NCI-H1436 (cell line): ENCODE measurements at places on chromosomes 3 and 15.
A peak's percentile ranks its signal among the peaks of the same experiment; 100 is the strongest.

DNA sequence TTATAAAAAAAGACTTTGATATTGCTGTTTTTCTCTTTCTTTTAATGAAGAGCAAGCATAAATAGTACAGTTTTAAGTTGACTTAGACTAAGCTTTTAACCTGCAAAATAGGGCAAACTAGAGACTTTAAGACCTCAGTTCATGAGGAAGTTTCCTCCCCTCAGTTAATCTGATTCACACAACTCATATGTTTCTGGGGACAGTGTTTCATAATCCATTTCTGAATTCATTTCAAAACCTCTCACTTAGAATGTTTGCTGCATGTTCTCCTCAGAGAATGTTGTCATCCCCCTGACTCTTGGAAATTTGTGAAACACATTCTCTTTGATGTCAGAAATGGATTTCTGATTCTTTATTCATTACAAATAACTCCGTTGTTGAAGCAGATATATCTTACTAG, 79.3 kb upstream of the SKOR1 start:
- no peak for DNase-seq

GRCh38 chr3:165518346-165518745, 318.9 kb downstream of the BCHE start:
- DNase-seq: peak; percentile 4

DNA sequence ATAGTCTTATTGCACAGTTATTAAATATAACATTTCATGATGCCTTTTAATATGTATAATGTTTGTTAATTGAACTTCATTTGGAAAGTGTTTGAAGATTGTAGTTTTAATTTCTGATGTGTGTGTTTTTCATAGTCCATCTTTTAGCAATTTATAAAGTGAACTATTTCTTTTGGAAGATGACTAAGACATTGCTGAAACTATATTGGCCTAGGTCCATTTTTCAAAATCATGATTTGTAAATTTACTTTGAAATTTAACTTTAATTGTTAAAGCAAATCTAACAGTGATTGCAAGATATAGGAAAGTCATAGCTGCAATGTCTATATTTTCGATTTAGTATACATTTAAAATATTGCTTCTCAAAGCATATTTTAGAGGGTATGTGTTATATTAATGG, 30.8 kb downstream of the MCTP2 start:
- DNase-seq: no peak

DNA sequence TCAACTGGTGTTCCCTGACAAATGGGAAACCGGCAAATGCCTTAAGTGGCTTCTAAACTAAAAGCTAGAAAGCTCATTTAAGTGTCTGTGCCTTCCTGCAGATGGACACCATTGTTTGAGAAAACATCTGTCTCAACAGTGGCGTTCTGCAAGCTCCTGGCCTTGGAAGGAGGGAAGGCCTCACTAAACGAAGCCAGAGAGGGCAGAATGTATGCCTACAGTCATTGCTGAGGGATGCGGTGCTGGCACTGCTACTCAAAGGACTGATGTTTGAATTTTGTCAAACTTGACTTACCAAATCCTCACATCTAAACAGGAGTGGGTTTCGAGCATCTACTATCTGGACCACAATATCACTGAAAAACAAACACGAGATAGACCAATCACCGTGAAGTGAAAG, 12.2 kb downstream of the LSG1 start:
- DNase-seq: no peak

DNA sequence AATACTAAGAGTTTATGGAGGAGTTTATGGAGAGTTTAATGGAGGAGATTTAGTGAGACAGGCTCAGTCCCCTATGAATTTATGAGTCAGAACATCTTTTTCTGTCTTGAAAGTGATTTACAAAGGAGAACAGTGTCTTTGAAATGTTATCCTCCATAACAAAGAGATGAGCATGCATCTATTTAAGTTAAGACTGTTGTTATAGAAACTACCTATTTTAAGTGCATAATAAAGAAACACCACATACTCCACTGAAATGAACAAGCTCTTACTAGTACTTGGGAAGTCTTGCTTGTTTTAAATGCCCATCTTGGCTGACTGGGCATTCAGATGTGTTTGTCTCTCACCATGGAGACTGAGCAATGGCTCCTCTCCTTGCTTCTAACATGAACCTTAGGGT, 118.7 kb upstream of the ACP3 start:
- no peak for DNase-seq

DNA sequence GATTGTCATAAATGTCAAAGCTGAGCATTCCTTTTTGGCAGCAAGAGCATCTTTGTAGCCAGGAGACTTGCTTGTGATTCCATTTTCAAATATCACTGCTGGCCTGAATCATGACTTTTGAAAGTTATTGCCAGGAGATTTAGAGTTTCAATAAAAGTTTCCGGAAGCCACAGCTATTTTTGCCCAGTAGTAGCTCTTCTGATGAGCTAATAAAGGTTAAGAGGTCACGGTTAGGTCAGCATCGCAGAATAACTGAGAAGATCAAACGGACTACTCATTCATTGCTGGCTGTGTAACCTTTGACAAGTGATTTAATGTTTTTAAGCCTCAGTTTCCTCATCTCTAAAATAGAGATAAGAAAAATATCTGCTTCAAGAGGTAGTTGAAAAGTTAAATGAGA, 105.1 kb upstream of the ETV5 start:
- no peak for DNase-seq

DNA sequence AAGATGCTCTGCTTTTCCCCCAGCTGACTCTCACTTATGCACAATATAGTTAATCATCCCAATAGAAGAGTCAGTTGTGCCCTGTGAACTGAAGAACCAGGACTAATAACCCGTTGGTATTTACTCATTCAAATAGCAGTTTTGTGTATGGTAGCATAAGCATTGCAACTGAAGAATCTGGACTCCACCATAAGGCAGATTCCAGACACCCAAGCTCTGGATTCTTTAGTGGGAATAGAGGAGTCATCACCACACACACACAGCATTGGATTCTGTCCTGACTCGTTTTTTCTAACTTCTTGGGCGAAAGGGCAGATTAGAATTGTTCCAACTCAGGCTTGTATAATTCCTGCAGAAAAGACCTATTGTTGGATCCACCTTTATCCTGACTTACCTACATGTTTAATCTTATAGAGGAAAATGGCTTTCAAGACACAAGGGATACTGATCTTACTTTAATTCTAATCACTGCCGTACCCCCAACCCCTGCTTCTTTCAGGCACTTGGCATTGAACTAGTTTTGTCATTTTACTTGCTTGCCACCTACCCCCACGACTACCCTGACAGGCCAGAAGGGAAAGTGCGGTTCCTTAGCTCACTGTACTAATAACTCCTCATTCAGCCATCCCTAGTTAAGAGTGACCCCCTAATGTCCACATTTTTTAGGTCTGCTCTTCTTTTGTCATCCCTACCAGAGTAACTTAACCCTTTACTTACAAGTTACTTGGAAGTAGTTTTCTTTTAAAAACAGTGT, 42.3 kb downstream of the NKIRAS1 start:
- DNase-seq: no peak

DNA sequence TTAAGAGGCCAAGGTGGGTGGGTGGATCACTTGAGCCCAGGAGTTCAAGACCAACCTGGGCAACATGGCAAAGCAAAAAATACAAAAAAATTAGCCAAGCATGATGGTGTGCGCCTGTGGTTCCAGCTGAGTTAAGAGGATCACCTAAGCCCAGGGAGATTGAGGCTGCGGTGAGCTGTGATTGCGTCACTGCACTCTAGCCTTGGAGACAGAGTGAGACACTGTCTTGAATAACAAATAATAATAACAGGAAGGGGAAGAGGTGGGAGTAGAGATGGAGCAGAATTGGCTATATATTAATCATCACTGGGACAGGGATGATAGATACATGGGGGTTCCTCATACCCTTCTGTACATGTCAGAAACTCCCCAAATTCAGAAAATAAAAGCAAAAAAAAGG, 23.8 kb upstream of the NMB start:
- DNase-seq: no peak

- no peak for DNase-seq
Measured at GRCh38 chr3:64454768-64455167, 229.5 kb upstream of the PRICKLE2 start.

DNA sequence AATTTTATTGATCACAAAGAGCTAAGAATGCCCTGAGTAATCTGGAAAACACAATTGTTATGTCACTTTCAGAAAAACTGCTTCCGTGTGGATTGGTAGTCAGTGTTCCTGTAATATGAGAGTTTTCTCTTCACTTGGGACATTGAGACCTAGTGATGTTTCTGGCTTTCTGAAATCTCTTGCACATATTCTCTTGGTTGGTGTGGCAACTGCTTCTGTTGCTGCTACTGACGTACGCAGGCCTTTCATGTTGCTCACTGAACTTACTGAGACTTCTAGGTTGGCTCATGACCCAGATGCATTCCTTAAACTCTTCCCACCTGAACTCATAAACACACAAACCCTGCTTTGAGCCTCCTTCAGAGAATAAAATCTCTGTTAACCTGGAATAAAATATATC, 175.0 kb upstream of the PFN2 start:
- no peak for DNase-seq

GRCh38 chr15:95897651-95898050, 432.8 kb upstream of the NR2F2 start:
- no peak for DNase-seq

DNA sequence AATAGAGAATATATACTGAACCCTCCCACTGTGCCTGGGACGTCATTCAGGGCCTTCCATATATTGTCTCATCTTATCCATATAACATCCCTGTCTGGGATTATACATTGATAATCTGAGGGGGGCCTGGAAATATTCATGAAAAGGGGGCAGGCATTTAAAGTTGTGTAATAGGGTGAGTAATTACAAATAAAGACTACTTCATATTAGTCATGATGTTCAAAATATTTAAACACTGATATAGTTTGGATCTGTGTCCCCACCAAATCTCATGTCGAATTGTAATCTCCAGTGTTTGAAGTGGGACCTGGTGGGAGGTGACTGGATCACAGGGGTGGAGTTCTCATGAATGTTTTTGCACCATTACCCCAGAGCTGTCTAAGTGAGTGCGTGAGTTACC, 97.8 kb downstream of the AQP9 start:
- no peak for DNase-seq

GRCh38 chr3:44885618-44886017, 11.2 kb downstream of the TGM4 start:
- DNase-seq: no peak

DNA sequence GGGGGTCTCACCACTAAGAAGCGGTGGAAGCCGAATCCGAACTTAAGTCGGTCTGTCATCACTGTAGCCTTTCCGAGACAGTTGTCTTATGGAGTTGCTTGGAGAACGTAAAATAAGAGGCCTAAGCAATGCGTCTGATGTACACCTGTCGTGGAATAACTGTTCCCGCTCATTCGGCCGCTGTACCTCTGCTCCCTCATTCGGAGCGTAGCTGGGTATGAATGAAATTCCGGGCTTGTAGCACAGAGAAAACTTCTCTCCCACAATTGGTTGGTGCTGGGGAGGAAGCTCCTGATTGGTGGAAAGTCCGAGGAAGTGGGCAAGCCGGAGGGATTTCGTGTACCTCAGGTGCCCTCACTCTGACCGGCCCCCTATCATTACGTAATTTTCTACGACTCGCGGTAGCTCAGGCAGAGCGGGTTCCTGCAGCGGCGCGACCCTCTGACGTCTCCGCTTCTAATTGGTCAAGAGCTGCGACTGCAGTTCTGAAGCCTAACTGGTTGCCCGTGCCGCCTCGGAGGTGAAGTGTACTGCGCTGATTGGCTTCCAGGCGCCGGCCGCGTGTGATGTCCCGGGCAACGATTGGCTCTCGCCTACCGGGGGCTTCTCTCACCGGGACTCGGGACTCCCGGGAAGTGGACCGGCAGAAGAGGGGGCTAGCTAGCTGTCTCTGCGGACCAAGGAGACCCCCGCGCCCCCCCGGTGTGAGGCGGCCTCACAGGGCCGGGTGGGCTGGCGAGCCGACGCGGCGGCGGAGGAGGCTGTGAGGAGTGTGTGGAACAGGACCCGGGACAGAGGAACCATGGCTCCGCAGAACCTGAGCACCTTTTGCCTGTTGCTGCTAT, at the start of gene DNAJB11:
DNAJB11 (plus strand) TSS at position 625 of the 845 bp plus-strand sequence; CDS start at position 803, 178 bp downstream.
- peak; percentile 100 for DNase-seq

GRCh38 chr15:88303395-88303794, 46.9 kb upstream of the NTRK3 start:
- DNase-seq: no peak

- no peak for DNase-seq
Measured at GRCh38 chr3:40717471-40717870, 192.7 kb downstream of the ZNF621 start.

DNA sequence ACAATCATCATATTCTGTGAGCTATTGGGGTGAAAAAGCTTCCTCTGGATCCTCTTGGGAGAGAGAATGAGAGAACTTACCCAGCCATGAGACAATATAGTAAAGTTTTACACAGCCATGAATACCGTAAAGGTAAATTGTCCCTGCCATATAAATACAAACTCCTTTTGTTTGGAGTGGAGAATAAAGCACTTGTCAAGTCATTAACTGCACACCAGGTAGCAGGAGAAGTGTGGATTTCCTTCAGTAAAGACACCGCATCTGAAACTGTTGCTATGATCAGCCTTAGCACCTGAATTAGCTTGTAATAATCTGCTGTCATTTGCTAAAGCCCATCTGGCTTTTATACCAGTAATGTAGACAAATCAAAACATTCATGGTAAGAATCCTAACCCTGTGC, 336.6 kb upstream of the SLCO3A1 start:
- no peak for DNase-seq

- DNase-seq: no peak
Measured at GRCh38 chr3:63921741-63922482, 9.7 kb upstream of the SCAANT1 start.

GRCh38 chr15:52620496-52620895, 51.7 kb upstream of the ARPP19 start:
- DNase-seq: no peak

- no peak for DNase-seq
Measured at GRCh38 chr15:61146931-61147230, 82.2 kb downstream of the RORA start.

DNA sequence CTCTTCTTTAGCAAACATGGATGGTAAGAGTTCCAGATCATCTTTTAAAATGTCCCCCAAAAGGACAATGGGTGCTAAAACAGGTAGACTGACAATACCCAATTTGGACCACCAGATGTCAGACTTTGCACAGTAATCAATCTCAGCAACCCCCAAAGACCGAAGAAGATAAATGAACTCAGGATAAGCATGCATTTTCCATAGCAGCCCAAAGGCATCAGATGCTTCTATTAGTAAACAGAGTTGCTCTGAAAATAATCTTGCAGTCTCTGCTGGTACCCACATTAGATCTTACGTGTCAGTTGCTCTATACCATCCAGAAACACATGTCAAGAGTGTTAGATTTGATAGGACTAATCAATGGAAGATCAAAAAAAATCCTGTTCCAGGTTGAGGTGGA, 20.6 kb downstream of the MYH15 start:
- peak; percentile 73 for DNase-seq
